H4 (cell line): ENCODE measurements at places on chromosomes 2 and 18. TPM values are rescaled to one million over a fixed set of nuclear protein-coding genes. Genes with fewer than 3 reads are reported as not detected.

The B3GNT7 gene
- total RNA-seq = 0.06 TPM in 1 of 2 replicates, not detected in the other

- peak; percentile 21 for DNase-seq
Observed at GRCh38 chr2:150598383-150598782, 110.9 kb upstream of the RND3 start.

DNA sequence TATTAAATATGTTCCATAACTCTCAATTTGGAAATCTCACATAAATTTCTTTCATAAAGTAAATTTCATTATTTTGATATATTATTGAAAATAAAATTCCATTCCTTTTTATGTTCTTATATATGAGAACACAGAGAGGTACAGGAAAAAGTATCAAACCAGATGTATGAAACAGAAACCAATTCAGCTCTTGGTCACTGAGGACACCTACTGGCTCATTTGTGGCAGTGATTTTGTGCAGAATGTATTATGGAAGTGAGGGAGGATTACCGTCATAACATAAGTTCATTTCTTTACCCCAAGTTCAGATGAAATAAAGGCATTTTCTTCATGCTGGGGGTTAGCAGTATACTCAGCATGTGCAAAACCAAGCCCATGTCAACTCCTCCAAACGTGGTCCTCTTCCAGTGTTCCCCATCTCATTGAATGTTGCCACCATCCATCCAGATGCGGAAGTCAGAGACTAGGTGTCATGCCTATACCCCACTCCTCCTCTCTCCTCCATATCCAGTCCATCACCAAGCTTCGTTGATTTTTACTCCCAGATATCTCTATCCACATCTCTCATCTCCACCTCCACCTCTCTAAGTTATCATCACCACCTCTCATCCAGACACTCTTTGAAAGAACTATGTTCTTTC, 41.7 kb upstream of the MALL start:
- DNase-seq = peak; percentile 60

The COL5A2 gene
- 155 and 160 TPM in 2 replicates for total RNA-seq

DNA sequence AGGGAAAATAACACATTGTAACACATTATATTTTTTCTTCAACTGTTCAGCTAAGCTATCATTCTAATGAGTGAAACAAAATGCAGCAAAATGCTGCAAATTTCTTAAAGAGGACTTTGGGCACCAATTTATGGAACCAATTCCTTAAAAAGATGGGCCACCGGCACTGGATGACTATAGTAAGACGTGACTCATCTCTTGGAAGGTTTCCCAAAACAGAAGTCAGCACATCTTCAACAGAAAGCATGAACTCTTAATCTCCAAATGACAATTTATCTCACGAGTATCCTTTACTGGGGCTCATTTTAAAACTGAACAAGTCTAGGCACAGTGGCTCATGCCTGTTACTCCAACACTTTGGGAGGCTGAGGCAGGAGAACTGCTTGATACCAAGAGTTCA, 213.4 kb downstream of the CDH20 start:
- peak; percentile 22 for DNase-seq

The SCYGR2 gene
- total RNA-seq = not detected in 2 replicates

GRCh38 chr2:149076863-149077412, 38.4 kb downstream of the LYPD6B start:
- peak; percentile 54 for DNase-seq
